ENCODE measurements at places on chromosomes 12 and 14.
A peak's percentile ranks its signal among the peaks of the same experiment; 100 is the strongest.

DNA sequence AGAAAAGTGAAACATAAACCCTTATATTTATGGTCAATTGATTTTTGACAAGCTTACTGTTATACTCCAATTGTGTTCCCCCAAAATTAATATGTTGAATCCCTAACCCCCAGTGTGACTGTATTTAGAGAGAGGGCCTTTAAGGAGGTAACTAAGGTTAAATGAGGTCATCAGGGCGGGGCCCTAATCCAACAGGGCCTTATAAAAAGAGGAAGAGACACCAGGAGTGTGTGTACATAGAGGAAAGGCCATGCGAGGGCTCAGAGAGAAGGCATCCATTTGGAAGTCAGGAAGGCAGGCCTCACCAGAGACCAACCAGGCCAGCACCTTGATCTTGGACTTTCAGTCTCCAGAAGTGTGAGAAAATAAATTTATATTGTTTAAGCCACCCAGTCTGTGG lies 6.5 kb upstream of the VTI1B start:
- no peak for DNase-seq

- DNase-seq = no peak
These were observed 357.6 kb downstream of the APAF1 start for GRCh38 chr12:99002731-99003130.

DNA sequence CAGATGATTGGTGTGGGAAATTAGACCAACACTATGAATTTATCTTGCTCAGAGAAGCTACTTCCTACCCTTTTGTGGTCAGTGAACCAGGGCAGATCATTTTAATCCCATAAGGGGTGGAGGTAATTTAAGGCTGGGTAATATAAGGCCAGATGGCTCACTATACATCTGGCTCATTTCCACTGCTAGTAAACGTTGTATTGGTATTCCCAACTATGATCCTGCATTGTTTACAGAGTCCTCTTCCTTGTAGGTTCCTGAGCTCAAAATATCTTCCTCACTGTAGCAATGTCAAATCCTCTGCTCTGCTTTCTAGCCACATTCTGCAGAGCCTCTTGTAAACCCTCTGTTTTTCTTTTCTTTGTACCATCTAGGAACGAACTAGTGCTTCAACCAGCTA lies 93.0 kb upstream of the MGAT4C start:
- no peak for DNase-seq

- DNase-seq = no peak
These were observed 32.7 kb downstream of the CFAP54 start for GRCh38 chr12:96521895-96522682.

- DNase-seq = no peak
These were observed 32.4 kb downstream of the FERMT2 start for GRCh38 chr14:52918486-52918885.

DNA sequence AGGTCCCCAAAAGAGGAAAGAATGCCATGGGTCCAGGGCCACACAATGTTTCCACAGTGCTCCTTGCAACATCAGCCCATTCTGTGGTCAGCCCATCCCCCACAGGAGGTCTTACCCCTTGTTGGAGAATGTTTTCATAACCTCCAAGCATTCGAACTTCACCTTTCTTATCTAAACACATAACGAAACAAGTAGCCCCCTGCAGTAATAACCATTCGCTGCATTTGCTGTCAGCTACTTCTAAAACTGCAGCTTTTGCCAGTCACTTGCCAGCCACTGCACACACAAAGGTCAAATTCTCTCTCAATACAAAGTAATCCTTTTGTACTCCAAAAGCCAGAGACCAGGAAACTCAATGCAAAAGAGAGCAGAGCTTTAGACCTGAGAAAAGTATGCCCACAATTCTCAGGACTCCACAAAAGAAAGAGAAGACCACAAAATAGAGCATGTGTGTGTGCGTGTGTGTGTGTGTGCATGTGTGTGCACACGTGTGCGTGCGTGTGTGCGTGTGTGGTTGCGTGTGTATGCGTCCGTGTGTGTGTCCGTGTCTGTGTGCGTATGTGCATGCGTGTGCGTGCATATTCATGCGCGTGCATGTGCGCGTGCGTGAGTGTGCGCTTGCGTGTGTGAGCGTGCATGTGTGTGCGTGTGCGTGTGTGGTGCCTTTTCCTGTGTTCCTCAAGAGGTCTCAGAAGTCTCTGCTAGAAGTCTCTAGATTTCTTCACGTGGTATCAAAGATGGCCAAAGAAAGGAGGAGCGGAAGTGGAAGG lies 31.7 kb upstream of the NINJ2 start:
- DNase-seq = no peak

DNA sequence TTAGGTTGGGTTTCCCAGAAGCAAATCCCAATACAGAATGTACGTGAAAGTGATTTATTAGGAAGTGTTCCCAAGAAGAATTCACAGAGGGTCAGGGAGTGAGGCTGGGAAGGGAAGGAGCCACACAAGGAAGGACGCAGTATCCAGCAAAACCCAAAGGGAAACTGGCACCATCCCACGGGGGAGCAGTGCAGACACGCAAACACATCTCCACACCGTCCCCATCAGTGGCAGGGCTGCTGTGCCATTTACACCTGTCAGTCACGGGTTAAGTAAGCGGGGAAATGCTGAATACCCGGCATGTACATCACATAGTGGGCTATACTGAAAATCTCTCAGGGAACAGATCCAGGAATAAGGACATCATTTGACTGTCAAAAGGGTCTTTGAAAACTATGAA lies 93.9 kb downstream of the SLC38A1 start:
- DNase-seq = no peak

GRCh38 chr12:2019126-2019525 lies 14.9 kb upstream of the DCP1B start:
- DNase-seq = no peak

GRCh38 chr12:108634341-108634751 lies 652 bp upstream of the SELPLG start:
- peak; percentile 72 for DNase-seq

GRCh38 chr14:73283608-73284379 lies 46.5 kb downstream of the PAPLN start:
- DNase-seq = peak; percentile 57

DNA sequence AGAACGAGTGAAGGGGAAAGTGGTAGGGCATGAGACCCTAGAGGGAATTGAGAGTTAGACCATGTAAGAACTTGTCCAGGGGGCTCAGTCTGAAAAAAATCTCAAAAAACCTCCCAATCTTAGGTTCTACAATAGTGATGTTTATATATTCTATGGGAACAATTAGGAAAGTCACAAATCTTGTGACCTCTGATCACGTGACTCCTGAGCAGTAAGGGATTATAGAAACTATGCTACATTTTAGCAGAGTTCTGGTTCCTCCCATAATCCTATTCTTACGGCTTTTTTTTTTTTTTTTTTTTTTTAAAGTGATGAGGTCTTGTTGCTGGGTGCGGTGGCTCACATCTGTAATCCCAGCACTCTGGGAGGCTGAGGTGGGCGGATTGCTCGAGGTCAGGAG lies 5.8 kb downstream of the ADCK1 start:
- DNase-seq = no peak

- DNase-seq = no peak
These were observed 101.9 kb upstream of the BMP4 start for GRCh38 chr14:54058505-54058904.

DNA sequence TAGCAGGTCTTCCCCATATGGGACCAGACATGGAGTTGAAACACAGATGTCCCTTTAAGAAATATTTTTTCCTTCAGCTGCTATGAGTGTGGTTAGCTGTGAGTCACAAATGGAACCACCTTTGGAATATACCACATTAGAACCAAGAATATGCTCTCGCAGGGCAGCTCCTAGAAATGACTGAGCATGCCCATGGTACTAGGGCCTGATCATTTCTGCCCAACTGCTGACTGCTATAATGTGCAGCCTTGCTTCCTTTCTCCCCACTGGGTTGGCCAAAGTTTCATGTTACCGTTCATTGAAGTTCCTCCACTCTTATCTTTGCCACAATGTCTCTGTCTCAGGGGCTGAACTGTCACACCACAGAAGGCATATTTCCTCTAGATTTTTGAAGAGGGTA lies 1074.6 kb downstream of the FLRT2 start:
- DNase-seq = no peak

DNA sequence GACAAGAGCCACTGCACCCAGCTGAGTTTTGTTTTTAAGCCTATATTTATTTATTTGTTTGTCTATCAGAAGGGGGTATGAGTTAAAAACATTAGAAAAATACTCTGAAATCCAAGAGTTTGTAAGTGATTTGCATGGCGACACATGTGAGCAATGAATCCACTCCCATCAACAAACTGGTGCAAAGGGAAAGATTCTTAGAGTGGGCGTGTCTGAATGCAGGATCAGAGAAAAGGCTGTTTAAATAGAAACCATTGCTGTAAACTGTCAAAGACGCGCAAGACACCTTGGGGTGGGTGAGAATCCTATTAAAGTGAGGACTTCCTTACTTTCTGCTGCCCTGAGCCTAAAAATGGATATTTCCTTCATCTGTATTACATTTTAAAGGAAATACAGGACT lies 51.9 kb downstream of the ZFYVE26 start:
- no peak for DNase-seq

DNA sequence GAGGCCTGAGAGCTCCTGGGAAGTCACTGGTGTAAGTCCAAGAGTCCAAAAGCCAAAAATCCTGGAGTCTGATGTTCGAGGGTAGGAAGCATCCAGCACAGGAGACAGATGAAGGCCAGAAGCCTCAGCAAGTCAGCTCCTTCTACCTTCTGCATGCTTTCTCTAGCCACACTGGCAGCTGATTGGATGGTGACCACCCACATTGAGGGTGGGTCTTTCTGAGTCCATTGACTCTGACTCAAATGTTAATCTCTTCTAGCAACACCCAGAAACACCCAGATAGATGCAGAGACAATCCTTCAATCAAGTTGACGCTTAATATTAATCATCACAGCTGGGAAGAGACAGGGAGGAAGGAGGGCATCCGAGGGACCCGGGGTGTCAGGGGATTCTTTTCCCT lies 305.8 kb downstream of the AACS start:
- no peak for DNase-seq

GRCh38 chr14:58784931-58785330 lies 147.2 kb downstream of the DACT1 start:
- no peak for DNase-seq

- no peak for DNase-seq
These were observed 59.0 kb downstream of the KCNK10 start for GRCh38 chr14:88264116-88264515.

DNA sequence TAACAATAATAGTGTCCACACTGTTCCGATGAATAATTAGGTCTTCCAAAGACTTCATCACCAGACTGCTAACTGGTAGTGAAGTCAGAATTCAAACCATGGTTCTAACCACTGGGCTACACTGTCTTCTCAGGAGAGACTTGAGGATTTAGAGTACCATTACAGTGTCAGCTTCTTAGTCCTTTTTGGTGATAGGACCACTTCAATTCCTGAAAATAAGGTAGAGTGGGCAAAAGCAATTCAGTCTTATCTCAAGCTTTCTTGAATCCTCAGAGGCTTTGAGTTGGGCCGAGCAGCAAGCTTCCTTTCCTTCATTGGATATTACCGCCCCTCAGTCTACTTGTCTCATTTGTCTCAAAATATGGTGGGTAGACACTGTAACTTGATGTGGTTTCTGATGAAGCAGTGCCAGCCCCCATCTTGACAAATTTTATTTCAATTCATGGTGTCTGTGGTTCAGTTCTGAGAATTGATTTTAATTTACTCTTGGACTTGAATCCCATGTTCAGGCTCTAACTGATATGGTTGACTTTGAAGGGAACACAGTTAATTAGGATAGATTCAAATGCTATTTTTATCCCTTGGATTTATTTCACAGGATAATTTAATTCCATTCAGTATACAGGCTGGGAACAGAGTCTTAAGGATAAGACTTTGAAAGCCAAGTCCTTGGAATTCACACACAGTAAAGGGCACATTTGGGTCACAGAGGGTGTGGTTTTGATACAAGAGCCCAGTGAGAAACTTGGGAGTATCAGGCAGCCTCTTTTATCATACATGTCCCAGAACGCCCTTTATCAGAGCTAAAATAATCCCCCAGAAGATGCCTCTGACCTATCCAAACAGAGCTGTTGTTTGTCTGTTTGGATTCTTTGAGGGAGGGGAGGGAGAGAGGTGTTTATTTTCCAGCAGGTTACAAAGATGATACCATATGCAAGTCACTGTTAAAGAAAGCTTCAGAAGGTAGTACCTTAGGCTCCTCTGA lies 167.3 kb downstream of the PRKCH start:
- DNase-seq = no peak

DNA sequence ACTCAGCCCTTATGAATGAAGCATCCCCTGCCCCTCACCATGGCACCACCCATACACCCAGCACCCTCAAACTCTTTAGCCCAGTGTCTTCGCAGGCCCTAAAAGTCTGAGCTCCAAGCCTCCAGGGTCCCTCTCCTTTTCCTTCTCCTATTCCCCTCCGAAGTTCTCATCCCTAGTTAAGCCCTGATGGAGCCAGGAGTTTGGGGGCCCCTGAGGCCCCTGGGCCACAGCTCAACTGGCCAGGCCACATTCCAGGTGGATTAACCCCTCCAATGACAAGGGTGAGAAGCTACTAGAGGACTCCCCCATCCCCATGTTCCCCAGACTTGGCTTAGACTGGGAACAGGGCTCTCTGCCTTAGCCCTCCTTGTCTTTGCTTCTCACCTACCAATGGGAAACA lies 2.6 kb downstream of the RARG start:
- DNase-seq = no peak

- no peak for DNase-seq
These were observed 17.2 kb upstream of the SLC35F4 start for GRCh38 chr14:57883061-57883460.

DNA sequence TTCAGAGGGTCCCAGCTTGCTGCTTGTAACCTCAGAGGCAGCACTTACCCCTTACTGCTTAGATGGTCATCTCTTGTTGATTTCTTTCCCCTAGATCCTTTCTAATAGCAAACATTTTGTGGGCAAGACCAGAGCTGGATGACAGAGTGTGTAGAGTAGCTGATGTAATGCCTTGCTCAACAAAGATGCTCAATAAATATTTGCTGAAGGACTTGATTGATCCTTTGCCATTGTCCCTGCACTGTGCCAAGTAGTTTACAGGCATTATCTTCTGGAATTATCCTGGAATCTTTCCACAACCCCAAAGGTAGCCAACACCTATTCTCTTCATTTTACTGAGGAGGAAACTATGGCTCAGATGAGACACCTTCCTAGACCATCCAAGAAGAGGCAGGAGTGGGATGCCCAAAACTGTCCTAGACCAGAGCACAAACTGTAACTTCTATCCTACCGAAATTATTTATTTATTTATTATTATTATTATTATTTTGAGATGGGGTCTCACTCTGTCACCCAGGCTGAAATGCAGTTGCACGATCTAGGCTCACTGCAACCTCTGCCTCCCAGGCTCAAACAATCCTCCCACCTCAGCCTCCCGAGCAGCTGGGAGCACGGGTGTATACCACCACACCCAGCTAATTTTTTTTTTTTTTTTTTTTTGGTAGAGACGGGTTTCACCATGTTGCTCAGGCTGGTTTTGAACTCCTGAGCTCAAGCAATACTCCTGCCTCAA lies 1.4 kb downstream of the MMAB start:
- no peak for DNase-seq

GRCh38 chr12:113030875-113031525 lies 25.5 kb upstream of the DTX1 start:
- DNase-seq = peak; percentile 66

DNA sequence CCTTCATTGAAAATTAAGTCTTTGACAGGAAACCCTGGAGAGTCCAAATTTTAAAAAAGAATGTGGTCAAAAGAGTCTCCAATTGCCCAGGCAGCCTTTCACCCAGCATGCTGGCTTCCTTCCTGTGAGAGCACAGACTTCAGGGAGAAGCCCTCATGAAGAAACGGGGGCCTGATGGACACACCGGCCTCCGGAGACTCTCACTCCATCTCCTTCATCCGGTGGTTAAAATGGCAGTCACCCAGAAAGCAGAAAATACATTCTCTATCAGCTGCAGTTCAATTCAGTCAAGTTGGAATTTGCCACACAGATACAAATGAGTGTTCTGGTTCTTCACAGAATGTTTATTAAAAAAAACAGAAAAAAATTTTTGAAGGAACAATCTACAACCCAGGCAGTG lies 56.5 kb downstream of the CPM start:
- no peak for DNase-seq
